RPMI7951 (cell line): ENCODE measurements at places on chromosomes 2 and 18. TPM values are rescaled to one million over a fixed set of nuclear protein-coding genes. Genes with fewer than 3 reads are reported as not detected.

GRCh38 chr18:69885841-69886531, 61.7 kb downstream of the CD226 start:
- no peak for DNase-seq

GRCh38 chr2:163255086-163255485, 416.5 kb upstream of the KCNH7 start:
- DNase-seq, result no peak

- no peak for DNase-seq
Observed at GRCh38 chr2:20509770-20510490, 63.1 kb downstream of the RHOB start.

GRCh38 chr2:108271691-108272253, 16.9 kb upstream of the SULT1C2 start:
- peak; percentile 86 for DNase-seq

GRCh38 chr18:4888251-4889040, 308.6 kb downstream of the AKAIN1 start:
- no peak for DNase-seq

DNA sequence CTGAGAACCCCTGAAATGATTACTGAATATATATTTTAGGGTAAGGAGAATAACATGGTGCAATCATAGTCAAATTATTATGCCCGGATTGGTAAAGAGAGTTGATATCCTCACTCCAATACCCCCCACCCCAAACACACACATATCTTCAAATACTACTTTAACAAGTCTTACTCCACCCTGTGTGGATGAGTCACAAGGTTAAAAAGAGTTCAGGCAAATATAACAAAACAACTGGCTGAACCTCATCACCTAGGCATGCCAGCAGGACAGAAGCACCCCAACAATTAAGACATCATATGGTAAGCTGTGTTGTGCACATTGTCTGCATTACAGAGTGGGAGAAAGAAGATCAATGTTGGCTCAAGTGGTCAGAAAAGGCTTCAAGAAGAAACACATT, 857.4 kb downstream of the TDRD15 start:
- no peak for DNase-seq

The SOCS6 gene
- 20.1 and 27.6 TPM in 2 replicates for total RNA-seq

DNA sequence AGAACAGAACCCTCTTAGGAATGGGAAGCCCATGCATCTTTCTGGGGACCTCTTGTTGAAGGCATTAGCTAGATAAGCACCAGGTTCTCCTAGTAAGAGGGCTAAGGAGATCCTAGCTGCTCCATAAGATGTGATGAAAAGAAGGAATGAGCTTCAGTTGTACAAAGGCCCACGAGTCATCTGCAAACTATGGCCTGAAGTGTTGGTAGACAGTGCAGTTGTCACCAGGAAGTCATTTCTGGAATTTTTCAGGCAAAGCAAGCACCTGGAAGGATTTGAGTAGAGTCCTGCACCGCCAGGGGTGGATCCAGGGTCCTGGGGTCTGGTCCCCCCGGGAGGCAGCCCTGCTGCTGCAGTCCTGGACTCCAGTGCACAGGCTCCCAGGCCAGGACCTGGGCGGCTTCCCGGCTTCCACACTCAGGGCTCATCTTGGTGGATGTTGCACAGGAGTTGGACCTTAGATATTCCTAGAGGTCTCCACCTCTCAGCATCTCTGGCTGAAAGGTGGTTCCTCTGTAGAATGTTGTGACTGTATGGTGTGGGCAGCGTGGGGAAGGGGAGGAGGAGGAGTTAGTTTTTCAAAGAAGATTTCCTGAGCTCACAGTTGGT, 85.3 kb downstream of the LDLRAD4 start:
- DNase-seq, result no peak

The KIAA2012 gene
- total RNA-seq, result under 0.01 TPM in 1 of 2 replicates, not detected in the other

DNA sequence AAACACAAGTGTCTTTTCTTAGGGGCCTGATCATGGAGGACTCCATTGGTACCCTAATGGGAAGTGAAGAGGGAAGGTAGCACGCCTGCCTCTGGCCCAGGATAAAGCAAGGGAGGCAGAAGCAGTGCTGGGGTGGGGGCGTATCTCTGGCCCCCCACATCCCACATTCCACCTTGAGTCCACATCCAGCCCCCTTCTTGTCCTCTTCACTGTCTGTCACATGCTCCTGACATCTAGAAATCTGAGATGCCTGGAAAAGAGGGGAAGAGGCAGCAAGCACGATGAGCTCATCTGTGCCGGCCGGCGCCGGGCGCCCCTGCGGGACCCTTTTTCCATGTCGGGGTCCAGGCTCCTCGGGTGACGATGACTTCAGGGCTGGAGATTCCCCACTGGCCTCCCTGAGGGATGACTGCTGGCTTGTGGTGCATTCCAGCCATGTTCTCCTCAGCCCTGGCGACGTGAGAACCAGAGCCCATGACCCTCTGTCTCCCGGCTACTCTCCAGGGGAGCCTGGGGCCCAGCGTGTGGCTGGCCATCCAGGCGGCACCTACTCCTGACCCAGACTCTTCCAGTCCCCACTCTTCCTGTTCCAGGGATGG, 277.5 kb downstream of the DYSF start:
- DNase-seq, result no peak

The MC2R gene
- total RNA-seq, result not detected in 2 replicates

- peak; percentile 49 for DNase-seq
Observed at GRCh38 chr2:145199827-145200706, 680.1 kb upstream of the ZEB2 start.

- no peak for DNase-seq
Observed at GRCh38 chr18:2538844-2539243, 32.5 kb downstream of the METTL4 start.

The ZC3H6 gene
- total RNA-seq, result 4.3 and 5.6 TPM in 2 replicates

DNA sequence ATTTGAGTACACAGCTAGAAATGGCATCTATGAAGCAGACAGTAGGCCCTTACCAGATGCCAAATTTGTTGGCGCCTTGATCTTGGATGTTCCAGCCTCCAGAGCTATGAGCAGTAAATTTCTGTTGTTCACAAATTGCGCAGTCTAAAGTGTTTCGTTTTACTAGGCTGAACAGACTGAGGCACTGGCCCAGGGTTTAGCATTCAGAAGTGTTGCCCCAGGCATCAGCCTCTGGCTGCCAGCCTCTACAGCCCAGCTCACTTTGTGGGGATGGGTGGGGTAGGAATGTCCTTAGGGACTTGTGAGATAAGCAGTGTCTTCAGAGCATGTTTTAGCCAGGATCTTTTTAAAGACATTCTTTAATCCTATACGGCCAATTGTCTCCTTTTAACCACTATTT, 51.5 kb upstream of the MGAT5 start:
- DNase-seq, result no peak

The ABCG5 gene
- not detected in 2 replicates for total RNA-seq

- peak; percentile 87 for DNase-seq
Observed at GRCh38 chr2:109558076-109558882, 55.5 kb downstream of the SEPTIN10 start.

The ANKRD62 gene
- total RNA-seq, result not detected in 2 replicates

The ICA1L gene
- 2.4 and 2.6 TPM in 2 replicates for total RNA-seq

GRCh38 chr2:200049086-200049485, 93.7 kb downstream of the MAIP1 start:
- no peak for DNase-seq

The ARMC9 gene
- total RNA-seq, result 62.3 and 67.2 TPM in 2 replicates

DNA sequence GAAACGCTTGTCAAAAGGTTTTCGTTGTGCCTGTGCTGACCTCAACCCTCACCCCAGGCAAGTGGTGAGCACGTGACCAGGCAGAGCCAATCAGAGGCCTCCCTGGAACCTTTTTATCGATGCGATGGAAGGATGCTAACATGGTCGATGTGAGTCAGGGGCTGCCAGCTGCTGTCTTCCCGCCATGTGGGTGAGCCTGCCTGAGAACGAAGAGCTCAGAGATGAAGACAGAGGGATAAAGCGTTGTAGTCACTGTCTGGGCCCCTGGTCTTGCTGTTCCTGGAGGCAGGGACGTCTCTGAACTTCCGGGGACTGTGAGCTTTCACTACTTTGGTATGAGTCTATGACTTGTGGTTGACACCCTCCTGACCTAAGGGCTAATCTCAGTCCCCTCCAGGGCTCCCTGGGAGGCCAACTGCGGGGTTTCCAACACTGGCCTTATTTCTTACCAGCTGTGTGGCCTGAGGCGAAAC, 18.6 kb downstream of the DNMT3A start:
- DNase-seq, result peak; percentile 27

DNA sequence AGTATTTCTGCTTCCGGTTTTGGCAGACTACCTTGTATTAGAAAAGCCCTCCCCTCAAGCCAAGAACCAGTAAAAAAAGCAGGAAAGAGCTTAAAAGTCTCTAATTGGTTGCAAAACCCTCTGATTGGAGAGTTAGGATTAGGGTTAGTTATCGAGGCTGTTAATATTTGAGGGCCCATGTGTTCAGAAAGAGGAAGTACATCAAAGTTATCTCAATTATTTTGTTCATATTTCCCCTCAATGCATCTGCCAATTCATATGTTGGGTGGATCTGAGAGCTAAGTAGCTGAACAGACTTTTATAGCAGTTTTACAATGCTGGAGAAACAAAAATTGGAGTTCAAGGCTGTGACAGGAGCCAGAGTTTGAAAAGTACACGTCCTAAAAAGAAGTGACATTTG, 43.1 kb upstream of the KLHL14 start:
- DNase-seq, result no peak

- DNase-seq, result peak; percentile 47
Observed at GRCh38 chr2:16756831-16757644, 91.4 kb upstream of the CYRIA start.

The RBBP8 gene
- 39.5 and 66.0 TPM in 2 replicates for total RNA-seq

DNA sequence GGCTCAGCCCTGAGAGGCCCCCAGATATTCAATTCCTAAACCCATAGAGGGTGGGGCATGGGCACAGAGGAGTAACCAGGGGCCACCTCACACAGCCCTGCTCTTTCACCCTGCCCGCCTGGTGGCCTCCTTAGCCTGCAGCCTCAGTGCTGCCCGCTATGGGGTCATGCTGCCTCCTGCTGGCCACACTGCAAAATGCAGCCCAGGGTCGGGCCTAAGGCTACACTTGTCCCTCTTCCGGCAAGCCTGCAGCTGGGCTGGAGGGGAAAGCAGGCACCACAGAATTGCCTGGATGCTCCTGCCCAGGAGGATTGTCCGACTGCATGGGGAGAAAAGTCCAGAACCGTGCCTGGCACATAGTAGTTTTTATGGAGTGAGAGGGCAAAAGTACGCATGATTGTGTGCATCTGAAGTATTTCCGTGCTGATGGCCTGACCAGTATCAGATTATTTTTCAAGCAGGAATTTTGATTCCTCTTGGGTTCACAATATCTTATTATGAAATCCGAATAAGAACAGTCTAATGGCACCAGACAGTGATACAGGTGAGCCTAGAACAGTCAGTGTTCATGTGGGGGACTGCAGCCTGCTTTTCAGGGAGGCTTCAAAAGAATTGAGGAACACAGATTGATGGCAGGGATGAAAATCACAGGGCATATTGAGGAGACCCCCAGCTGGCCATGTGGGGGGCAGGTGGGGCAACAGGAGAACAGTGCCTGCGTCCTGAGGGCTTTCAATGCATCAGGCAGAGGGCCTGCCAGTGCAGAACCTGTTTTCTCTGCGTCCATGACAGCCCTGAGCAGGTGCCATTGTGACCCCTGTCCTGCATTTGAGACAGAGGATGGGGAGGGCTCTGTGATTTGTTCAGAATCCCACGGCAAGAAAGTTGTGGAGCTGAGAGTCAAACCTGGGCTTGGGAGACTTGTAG, 51.2 kb upstream of the ALPP start:
- DNase-seq, result peak; percentile 29

DNA sequence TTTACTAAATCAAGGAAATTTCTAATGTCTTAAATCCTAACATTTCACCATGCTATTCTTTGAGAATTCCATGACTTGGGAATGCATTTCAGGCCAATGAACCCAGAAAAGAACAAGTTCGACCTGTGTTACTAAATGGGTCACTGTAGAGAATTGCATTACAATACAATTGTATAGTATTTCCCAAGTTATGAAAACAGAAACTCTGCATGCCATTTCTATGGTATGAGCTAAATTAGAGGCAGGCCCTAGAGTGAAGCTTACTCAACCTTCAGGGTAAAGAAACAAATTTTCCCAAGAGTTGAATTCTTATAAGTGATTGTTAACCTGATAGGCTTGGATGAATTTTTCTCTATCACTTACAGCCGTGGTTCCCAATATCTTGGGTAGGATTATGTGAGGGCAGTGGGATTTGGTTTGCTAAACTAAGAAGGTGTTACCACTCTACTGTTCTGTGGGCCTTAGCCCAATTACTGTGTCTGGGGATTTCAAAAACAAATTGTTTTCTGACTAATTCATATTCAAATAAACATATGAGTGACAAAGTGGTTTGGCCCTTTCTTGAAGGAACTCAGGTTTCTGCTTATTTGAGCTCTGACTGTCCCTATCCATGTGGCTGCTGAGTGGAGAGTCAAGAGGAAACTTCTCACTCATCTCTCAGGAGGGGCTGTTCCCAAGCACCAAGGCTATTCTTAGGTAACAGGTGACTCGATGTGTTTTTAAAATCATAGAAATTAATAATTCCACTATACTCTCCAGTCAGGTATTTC, 11.2 kb upstream of the SERPINB7 start:
- DNase-seq, result no peak

The DYTN gene
- not detected in 2 replicates for total RNA-seq

GRCh38 chr2:182301093-182301492, 125.7 kb downstream of the PDE1A start:
- no peak for DNase-seq

The SLC23A3 gene
- 0.59 TPM in 1 of 2 replicates, not detected in the other for total RNA-seq

- DNase-seq, result peak; percentile 18
Observed at GRCh38 chr2:24471662-24472061, 19.4 kb upstream of the NCOA1 start.

GRCh38 chr2:129092956-129093355, 774.3 kb upstream of the HS6ST1 start:
- DNase-seq, result no peak

DNA sequence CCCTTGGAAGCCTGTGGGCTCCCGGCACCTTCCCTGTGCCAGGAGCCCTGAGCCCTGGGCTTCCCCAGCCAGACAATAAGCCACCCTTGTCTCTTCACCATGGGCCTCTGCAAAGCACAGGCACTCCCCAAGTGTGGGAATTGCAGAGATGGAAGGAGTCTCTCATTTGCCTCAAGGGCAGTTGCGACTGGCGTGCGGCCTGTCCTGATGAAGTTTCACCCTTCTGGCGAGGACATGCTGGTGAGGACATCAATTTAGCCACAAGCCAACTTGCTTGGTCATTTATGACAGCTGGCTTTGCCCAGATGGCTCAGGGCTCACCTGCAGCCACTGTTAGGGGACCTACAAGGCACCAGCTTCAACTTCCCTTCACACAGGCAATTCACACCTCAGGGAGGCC, 180.2 kb downstream of the ANAPC1 start:
- DNase-seq, result peak; percentile 88

- DNase-seq, result no peak
Observed at GRCh38 chr18:57998461-57998860, 45.6 kb upstream of the NEDD4L start.

The AP1S3 gene
- total RNA-seq, result 2.0 and 3.2 TPM in 2 replicates

DNA sequence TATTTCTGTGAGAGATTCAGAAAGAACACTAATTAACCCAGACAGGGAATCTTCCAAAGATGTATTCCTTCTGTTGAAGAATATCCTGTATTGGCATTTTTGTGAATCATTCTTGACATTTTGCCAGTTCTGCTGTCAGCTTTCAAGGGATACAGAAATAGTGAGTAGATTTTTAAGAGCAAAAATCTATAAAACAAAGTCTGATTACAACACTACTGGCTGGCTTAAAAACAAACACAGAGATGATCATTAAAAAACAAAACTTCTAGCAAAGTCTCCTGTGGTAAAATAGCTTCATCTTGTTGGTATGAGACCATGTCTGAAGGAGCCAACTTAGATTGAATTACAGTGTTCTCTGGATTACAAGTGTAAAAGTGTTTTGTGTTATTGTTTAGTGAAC, 866.3 kb upstream of the KLHL29 start:
- DNase-seq, result no peak
